Epithelial cell of prostate (primary cell): ENCODE measurements at places on chromosomes 1 and 21.

GRCh38 chr1:1419813-1420653 lies 1.0 kb downstream of the ANKRD65 start:
- DNase-seq, result no peak

- peak; percentile 5 for DNase-seq
Observed at GRCh38 chr1:15028102-15028501, 125.4 kb upstream of the TMEM51 start.

DNA sequence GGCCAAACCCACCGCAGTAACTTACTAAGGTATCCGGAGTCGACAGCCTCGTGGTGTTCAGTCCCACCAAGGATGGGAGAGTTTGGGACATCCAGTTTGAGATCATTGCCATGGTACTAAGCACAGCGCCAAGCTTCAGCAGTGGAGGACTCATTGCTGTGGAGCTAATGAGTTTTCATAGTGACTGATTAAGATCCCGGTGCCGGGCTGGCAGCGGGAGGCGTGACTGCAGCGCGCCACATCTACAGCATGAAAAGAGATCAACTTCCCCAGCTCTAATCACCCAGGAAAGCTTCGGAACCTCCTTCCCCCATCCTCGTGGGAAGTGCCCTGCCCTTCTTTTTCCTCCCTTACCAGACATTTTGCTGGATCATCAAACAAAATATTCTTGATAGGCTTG lies 149.9 kb downstream of the OLFM3 start:
- DNase-seq, result no peak

DNA sequence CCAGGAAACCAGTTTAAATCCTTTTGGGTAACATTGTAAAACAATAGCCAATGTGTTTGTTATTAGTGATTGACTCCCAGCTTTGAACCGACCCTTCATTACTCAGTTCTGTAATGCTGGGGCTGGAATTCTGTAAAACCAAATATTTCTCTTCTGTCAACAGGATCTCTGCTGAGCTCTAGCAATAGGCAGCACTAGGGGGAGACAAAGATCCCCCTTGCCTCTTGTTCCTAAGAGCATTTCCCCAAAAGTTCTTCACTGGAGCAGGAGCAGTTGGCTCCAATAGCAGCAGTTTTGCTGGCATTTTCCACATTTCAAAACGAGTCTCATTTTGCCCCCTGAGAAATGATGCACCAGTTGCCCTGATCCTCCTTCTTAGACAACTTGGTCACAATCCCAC lies 1671.1 kb downstream of the MRPL39 start:
- DNase-seq, result no peak

- no peak for DNase-seq
Observed at GRCh38 chr1:81414488-81415015, 386.2 kb upstream of the ADGRL2 start.

- DNase-seq, result no peak
Observed at GRCh38 chr1:37794372-37795339, 1.0 kb downstream of the MANEAL start.

- DNase-seq, result no peak
Observed at GRCh38 chr1:34739613-34740012, 15.2 kb upstream of the GJB5 start.

DNA sequence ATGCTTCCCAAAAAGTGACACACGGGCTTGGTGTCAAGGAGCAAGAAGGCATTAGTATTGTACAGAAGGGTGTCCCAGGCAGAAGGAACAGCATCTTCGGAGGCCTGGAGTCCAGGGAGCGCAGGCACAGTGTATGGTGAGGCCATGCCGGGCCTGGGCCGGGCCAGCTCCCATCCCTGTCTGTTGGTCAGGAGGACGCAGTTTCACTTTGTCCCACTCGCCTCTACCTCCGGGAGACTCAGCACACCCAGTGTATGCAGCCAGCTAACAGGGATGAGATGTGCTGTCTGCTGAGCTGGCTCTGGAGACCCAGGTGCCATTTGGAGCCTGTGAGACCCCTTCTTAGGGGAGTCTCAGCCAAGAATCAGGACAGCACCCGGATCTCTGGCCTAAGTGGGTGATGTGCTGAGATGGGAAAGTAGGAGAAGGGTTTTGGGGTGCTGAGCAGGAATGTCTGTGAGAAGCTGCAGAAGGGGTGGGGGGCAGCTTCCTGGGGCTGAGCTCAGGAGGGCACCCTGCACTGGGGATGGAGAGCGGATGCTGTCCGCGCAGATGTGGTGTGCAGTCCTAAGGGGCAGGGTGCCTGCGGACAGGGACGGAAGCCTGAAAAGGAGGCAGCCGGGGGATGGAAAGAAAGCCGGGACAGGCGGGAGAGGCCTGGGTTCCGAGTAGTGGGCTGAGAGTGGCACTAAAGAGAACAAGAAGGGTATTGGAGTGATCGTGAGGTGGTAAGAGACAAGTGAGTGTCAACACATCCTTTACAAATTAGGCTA lies 25.7 kb downstream of the DMRTB1 start:
- DNase-seq, result no peak

DNA sequence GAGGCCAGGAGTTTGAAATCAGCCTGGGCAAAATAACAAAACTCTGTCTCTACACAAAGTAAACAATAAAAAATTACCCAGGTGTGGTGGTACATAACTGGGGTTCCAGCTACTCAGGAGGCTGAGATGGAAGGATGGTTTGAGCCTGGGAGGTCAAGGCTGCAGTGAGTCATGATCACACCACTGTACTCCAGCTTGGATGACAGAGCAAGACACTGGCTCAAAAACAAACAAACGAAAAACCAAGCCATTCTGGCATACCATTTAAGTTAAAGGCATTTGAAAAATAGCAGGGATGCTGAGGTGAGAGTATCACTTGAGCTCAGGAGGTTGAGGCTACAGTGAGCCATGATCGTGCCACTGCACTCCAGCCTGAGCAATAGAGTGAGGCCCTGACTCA lies 5.3 kb upstream of the ALDH9A1 start:
- DNase-seq, result no peak

DNA sequence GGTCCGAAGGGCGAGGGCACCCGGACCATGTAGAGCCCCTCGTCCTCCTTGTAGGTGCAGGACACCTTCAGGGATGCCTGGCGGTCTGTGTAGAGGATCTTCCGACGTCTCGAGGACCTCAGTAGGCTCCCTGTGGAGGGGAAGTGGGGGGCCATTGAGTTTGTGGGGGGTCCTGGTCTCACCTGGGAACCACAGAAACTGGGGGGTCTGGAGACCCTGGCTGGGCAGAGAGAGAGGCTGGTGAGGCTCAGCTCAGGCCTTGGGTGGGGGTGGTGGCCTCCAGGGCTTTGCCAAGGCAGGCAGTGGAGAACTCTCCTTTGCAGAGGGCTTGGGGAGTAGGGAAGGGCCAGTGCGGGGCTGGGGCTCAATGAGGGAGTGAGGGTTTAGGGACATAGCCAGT lies 19.0 kb downstream of the MYOM3 start:
- no peak for DNase-seq

DNA sequence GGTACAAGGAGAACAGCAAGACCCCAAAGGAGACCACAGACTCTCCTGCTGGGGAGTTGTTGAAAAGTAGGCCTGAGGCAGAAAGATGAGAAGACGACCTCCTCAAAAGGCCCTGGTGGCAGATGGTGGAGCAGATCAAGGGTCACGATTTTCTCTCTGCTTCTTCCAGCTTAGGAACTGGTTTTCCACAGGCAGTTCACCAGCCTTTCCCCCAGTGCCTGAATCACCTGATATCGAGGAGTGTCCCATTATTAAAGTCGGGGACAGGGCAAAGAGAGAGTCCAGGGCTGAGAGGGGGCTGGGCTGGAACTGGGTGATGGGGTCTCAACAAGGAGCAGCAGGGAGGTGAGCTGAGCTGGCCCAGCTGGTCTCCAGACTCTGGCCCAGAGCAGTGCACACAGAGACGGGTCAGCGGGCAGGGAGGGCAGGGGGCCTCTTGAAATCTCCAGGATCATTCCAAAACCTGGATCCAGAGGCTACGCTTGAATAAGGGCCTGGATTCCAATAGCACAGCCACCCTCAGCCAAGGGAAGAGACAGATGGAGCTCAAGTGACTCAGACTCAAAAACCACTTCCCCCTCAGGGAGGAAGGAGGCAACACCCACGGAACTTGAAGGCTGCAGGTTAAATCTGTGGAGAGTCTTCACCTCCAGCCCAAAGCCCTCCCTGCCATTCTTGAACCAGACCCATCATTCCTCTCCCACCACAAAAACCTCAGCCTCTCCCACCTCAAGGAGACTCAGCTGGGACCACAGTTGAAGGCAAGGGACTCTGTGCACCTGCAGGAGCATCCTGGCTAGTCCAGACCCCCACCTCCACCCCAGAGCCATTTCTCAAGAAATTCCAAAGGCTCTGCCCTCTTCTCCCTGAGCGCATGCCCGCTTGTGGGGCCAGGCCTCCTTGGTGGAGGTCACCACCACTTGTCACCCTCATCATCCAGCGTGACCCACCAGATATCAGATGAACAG lies at the start of gene S100A5:
S100A5 (minus strand) TSS at position 541 of the 968 bp plus-strand sequence. CDS start 743 bp downstream, outside the sequence.
- DNase-seq, result no peak

DNA sequence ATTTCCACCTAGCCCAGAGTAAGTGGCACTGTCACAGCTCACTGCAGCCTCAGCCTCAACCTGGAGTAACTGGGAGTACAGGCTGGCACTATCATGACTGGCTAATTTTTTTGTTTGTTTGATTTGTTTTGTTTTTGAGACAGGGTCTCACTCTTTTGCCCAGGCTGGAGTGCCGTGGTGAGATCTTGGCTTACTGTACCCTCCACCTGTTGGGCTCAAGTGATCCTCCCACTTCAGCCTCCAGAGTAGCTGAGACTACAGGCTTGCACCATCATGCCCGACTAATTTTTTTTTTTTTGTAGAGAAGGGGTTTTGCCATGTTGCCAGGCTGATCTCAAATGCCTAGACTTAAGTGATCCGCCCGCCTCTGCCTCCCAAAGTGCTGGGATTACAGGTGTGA lies 2.5 kb downstream of the UCK2 start:
- DNase-seq, result no peak
